ENCODE measurements at places on chromosomes 12 and 14.
A peak's percentile ranks its signal among the peaks of the same experiment; 100 is the strongest.

DNA sequence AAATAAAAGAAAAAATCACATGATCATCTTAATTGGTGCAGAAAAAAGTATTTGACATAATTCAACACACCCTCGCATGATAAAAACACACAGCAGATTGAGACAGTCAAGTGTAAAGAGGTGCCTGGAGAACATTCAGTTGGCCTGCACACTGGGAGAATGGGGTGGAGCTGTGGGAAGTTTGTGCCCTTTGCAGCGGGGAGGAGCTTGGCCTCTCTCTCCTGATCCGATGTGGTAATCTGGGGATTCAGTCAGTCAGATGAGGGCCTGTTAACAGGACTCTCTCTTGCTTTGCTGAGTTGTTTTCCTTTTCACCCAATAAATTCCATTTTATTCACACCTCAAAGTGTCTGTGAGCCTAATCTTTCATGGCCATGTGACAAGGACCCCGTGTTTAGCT, 5.9 kb downstream of the SERPINA6 start:
- no peak for DNase-seq

GRCh38 chr14:49897965-49898364, 5.1 kb downstream of the ARF6 start:
- DNase-seq: no peak

- no peak for DNase-seq
Observed at GRCh38 chr14:30971586-30971985, 53.9 kb upstream of the AP4S1 start.

GRCh38 chr14:68703093-68703492, 89.8 kb downstream of the ZFP36L1 start:
- DNase-seq: peak; percentile 41

DNA sequence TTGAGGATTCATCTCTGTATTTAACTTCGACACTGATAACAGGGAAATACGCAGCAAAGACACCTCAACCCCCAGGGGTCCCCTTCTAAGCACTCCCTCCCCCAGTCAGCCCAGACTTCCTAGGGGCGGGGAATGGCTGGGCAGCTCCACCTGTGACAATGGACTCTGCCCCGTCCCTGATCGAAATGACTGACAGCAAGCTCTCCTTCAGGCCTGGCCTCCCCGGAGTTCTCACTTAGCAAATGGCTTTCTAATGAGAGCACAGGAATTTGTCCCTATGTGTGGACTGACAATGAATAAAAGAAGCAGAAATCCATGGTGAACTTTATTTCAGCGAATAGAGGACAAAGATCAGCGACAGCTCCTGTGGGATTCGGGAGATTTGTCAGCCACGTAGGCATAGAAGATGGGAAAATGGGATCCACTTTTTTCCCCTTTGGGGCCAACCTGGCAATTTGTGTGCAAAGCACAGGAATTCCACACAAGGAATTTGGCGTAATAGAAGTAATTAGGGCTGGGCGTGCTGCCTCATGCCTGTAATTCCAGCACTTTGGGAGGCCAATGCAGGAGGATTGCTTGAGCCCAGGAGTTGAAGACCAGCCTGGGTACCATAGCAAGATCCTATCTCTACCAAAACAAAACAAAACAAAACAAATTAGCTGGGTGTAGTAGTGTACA, 63.8 kb downstream of the TNFAIP2 start:
- no peak for DNase-seq

- DNase-seq: no peak
Observed at GRCh38 chr14:102693006-102693755, 84.1 kb upstream of the TRAF3 start.

DNA sequence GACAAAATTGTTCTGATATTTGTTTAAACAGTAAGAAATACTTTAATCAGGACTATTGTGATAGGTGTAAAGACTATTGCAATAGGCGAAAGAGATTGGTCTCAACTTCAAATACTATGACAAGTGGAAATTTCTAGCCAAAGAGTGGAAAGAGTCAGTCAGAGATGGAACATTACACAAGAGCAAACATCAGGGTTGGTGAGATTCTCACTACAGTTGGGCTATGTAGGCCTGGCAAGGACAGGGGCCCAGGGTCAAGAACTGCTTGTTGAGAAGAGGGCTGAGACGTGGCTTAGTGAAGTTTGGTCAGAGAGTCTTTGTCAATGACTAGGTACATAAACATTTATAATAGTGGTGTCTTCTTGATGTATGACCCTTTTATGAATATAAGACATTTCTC, 19.4 kb downstream of the CAND1 start:
- DNase-seq: no peak

DNA sequence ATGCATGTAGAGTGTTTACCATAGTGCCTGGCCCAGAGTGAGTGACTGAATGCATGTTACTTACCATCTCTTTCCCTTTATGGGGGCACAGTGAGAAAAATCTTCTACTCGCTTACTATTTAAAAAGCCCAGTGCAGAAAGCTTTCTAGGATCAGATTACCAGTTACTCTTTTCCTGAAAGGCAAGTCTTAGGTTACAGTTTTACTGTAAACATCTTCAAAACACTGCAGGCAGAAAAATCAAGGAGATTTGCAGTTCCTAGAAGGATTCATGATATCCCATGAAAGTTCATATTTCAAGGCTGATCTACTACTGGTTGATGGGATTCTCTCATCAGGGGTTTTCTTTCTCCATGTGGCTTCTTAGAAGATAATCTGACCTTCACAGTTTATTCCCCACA, 29.3 kb upstream of the DAAM1 start:
- DNase-seq: no peak

DNA sequence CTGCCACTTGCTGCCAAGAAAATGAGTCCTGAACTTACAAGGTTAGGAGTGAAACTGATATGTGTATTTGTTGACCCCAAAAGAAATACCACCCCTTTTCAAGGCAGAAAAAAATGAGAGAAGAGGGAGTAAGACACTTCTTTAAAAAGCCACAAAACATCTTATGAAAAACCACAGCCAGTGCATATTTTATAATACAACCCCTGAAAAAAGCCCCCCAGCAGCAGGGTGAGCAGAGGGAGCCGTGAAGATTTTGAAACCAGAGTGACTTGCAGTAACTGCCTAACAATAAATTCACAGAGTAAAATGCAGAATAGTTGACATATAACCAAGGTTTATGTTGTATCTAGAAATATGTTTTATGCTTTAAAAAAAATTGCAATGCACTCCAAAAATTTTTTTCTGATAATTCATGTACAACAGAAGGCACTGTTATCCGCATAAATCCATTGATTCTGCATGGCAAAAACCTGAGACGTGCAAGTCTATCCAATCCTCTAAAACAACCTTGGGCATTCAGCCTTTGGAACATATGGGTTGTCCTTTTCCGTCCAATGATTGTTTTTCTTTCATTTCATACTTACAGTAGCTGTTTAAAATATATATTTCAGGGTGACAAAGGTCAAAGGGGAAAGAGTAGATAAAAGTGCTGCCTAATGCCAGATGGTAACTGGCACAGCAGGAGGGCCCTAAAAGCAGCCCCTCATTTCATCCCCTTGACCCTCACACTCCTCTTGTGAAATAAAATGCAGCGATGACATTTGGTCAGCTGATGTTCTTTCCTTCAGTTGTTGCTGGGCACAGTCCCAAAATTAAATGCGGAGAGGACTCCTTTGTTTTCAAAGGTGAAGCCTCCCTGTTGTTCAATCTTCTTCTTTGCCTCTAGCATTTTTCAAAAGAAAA, 65.3 kb downstream of the IPO8 start:
- no peak for DNase-seq

DNA sequence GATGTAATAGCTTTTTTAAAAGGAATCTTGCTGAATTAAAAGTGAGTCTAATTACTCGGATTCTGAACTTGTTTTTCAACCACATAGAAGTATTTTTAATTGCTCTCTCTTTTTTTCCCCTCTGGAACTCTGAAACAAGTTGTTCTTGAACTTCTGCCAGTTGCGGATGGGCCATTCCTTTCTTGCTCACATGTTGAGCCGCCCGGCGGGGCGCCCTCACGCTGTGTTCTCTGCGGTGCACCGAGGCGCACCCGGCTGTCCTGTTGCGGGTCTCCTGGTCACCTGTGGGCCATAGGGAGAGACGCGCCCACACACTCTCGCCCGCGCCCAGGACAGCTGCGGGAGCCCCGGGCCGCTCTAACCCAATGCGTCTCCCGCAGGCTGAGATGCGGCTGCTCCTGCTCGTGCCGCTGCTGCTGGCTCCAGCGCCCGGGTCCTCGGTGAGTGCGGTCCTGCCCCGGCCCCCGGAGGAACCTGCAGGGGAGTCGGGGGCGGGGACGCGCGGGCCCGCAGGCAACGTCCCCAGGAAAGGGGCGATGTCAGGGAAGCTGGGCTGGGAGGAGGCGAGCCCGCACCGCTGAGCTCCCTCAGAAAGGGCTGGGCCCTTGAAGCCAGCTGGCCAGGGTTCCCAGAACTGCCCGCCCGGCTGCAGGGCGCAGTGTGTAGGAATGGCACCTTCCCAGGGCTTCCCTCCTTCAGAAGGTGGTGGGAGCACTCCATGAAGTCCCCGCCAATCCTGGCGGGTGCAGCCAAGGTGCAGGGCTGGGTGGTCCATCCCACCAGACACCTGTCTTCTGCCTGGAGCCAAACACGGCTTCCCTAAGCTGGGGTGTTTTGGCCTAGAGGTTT, 2.3 kb downstream of the PAPLN start:
- no peak for DNase-seq

GRCh38 chr12:24851341-24851740, 97.6 kb downstream of the BCAT1 start:
- no peak for DNase-seq

DNA sequence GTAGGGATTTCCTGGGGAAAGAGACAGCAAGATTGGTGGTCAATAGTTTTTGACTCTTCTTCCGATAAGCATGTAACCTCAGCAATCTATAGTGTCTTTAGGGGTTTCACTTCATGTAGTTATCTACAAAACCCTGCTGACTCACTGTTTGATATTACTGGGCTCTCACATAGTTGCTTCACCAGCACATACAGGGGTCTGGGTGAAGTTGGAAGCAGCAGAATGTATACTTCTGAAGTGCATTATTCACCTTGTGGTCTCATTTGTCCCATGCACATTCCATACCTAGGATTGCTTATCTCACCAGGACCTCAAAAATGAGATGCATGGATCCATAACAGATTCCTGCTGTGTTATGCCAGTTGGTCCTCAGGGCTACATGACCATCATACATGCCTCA, 280.0 kb downstream of the LRIG3 start:
- no peak for DNase-seq

DNA sequence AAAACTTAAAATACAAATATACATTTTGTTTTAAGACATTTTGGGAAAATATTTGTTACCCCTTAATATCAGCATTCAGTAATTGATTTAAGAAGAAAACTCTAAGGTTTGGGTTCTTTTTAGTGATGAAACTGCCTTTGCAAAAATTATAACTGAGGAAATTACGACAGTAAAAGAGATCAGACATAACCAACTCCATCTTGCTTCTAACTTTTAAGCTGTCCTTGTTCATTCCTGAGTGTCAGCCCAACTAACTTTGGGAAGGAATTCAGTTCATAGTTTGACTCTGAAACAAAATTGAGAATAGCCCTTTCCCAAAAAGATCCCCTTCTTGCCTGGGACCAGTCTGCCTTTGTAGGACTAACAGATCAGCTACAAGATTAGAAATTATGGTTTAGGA, 93.0 kb downstream of the TMTC1 start:
- DNase-seq: no peak

GRCh38 chr14:42869681-42870080, 1263.0 kb downstream of the LRFN5 start:
- DNase-seq: no peak

DNA sequence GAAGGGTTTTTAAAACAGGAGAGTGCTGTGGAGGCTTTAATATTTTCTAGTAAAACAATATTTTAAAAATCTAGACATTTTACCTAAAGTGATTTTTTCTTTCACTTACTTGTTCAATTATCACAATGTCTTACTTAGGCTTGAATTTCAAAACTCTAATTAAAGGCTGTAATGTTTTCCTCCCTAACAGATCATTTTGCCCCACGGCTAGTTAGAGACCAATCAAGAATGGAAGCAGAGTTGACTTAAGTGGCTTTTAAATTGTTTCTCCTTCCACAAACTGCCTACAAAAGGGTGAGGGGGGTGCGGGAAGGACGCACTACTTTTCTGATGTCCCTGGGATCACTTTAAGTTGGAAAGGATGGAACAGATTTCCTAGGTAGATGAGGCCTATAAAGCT, 9.5 kb upstream of the CFL2 start:
- no peak for DNase-seq

GRCh38 chr12:10641735-10642500, 28.5 kb upstream of the MAGOHB start:
- no peak for DNase-seq

- DNase-seq: no peak
Observed at GRCh38 chr14:102933618-102934231, 11.3 kb downstream of the AMN start.

GRCh38 chr14:74014299-74014698, 4.8 kb downstream of the ENTPD5 start:
- DNase-seq: no peak

GRCh38 chr12:46699986-46700385, 125.8 kb downstream of the SLC38A4 start:
- DNase-seq: no peak

GRCh38 chr12:123741937-123742572, 20.0 kb upstream of the DNAH10 start:
- no peak for DNase-seq

- peak; percentile 74 for DNase-seq
Observed at GRCh38 chr14:61525293-61526011, 169.9 kb upstream of the HIF1A start.

DNA sequence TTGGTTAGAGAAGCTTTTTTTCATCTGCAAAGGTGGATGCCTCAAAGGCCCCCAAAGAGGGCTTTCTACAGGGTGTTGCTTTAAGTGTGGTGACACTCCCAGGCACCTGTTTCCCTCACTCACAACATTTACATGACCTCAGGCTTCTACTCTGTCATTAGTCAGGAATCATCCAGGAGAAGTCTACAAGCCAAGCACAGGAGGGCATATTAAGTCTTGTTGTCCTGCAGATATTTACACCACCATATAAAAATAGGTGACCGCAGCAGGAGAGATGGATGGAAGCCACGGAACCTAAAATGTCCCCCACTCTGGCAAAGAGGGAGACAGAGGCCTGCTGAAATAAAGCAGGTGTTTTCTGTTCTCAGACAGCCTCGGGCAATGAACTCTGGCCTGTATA, 7.5 kb upstream of the DPF3 start:
- no peak for DNase-seq

Measured in stimulated activated CD4-positive, alpha-beta T cell treated with anti-CD3 and anti-CD28 coated beads, Interleukin-2, amount 100 ng/mL, for 24 hours (primary cell).